ENCODE measurements at places on chromosomes 2 and 18.

DNA sequence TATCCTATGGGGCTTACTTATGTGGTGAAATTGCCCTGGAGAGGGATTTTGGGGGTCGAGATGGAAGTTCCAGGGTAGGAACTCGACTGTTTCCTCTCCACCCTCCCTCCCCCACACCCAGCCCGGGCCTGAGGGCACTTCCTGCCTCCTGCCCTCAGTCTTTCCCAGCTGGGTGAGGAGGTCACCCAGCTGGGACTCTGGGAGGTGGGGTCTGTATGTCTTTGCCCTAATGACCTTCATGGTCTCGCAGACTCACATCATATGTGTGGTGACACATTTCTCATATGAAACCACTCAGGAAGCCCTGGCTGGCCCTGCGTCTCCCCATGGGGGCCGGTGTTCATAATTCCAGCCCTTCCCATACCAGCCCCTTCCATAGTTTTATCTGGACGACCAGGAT, 12.4 kb downstream of the ATOH8 start:
- DNase-seq: no peak

GRCh38 chr2:195686564-195686963, 29.5 kb downstream of the SLC39A10 start:
- DNase-seq: no peak

DNA sequence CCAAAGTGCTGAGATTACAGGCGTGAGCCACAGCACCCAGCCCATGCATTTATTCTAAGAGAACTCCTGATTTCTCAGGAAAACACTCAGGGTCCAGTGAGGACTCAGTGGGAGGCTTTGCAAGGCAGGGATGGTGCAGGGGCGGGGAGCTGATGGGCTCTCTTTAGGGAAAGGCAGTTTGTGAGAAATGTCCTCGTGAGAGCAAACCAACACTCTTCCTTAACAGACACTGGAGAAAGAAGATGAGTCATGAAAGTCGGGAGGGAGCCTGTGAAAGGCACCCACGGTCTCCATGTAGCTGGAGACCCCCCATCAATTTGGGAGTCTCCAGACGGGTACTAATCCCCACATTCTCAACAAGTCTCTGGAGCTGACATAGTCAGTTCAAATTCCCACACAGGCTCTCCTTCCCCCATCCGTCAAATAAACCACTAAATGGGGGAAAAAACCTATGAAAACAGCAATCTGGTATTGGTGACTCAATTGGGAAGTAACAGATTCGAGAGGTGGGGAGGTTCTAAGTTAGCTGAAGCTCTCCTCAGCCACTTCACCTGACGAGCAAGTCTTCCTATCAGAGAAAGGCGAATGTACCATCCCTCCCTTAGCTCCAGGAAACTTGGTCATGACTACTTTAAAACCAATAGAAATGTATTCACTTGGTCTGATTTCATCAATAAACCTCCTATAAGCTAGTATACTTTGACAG, 11.0 kb upstream of the CREG2 start:
- DNase-seq: no peak

GRCh38 chr18:56891870-56892269, 240.7 kb downstream of the WDR7 start:
- DNase-seq: no peak

DNA sequence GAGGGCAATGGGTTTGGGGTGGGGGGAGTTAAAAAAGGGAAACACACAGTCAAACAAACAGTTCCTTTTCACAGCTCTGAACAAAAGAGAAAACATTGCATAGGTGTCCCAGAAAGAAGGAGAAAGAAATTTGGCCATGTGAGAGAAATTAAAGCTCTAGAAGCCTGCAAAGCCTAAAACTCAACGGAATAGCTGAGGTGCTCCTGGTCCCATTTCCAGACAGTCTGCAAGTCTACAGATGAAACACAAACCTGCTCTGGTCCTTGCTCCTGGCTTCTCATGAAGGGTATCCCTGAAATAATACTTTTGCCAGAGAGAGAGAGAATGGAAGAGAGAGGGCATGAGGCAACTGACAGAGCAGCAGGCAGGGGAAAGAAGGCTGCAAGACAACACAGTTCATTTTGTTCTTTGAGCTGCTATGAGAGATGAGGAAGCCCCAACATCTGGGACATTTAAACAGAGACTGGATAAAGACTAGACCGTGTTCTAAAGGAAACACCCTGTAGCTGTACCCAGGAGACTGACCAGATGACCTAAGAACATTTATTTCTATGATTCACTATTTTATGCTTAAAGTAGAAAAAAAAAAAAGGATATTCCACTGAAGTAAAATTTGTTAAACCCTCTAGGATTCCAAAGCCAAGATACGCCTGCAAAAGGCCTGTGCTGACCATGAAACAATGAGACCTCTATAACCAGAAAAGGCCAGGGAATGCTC, 57.3 kb upstream of the CYP26B1 start:
- DNase-seq: peak; percentile 26

All from lung (tissue), 17 donors.